ENCODE measurements at places on chromosomes 4 and X.

DNA sequence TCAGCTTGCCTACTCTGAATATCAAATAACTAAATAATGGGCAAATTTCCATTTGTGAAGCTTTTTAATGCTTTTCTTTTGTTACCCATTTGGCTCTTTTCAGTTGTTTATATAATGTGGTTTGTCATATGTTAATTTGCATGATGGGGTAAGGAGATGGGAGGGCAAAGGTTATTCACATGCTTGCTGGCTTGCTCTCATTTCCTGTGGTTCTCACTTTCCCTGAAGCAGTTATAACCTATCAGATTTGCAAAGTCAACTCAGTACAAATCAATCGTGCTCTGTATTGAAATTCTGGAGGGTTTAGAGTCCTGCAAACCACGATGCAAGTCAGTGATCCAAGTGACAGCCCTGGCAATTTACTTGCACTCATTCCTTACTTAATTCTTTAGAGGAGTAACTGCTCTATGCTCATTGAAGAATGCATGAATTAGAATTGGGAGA, 711.2 kb downstream of the ADGRL3 start:
- no peak for DNase-seq

GRCh38 chrX:116526010-116526409, 63.2 kb upstream of the CT83 start:
- no peak for DNase-seq

GRCh38 chrX:153446950-153447580, 1.2 kb upstream of the TREX2 start:
- no peak for DNase-seq

- no peak for DNase-seq
Measured at GRCh38 chrX:3468031-3468430, 121.6 kb upstream of the MXRA5 start.

DNA sequence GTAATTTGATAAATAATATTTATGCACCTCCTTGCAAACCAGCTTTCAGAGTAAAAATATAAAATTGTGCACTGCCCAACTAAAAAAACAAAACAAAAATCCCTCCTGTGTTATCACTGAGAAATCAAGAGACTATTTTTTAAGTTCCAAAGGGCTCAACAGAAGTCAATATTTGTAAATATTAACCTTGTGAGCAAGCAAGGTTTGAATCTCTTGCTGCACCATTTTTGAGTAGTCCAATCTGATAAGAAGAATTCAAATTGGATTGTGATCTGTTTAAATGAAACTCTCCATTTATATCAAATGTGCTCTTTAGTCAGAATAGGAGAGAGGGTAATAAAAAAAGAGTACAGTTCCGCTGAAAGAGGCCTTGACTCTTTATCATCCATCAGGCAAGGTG, 520.2 kb downstream of the RAB28 start:
- no peak for DNase-seq

- peak; percentile 53 for DNase-seq
Measured at GRCh38 chrX:131067846-131068745, 9.9 kb downstream of the ARHGAP36 start.

DNA sequence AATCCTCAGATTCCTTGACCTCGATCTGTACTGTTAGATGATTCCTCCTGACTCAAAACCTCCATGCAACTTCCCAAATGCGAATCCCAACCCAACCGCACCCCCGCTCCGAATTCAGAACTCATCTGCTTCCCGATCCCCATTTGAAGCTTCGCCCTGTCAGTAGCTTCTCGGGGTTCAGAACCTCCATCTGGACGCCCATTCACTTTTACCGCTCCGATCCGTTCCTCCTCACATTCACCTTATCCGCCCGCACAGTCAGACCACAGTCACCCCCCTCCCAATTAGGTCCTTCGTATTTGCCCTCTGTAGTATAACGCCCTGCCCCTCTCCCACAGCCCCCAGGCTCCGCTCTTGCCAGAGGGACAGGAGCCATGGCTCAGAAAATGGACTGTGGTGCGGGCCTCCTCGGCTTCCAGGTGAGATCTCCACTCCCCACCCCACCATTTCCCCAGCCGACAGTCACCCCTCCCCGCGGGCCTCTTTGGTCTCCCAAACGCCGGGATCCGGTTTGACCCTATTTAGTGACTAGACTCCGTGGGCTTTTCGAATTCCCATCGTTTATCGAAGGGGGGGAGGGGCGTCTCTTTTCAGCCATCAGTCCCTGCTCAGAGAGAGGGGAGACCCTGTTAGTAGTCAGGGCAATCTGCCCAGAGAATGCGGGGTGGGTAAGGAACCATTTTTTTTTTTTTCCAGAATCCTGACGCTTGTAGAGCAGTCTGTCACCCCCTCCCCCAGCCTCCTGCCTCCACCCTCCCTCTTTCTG, 691 bp downstream of the MAGED1 start:
- DNase-seq = peak; percentile 68
